ENCODE measurements at places on chromosomes 12 and 14.
A peak's percentile ranks its signal among the peaks of the same experiment; 100 is the strongest.

- DNase-seq = no peak
Measured at GRCh38 chr12:110310763-110311162, 29.7 kb downstream of the ATP2A2 start.

GRCh38 chr12:11906286-11906935 is 164.3 kb upstream of the BCL2L14 start:
- DNase-seq = peak; percentile 92

GRCh38 chr14:67814821-67815220 is 1.6 kb downstream of the ZFYVE26 start:
- no peak for DNase-seq

- DNase-seq = peak; percentile 29
Measured at GRCh38 chr12:113479590-113480335, 8.1 kb upstream of the LHX5 start.

DNA sequence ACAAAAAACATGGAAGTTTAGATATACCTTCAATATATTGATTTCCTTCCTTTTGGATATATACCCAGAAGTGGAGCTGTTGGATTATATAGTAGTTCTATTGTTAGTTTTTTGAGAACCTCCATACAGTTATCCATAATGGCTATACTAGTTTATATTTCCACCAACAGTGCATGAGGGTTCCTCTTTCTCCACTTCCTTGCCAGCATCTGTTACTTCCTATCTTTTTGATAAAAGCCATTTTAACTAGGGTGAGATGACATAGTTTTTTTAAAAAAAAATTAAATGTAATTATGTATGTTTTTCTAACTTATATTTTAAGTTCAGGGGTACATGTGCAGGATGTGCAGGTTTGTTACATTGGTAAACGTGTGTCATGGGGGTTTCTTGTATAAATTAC is 10.0 kb upstream of the SLC38A4 start:
- DNase-seq = no peak

DNA sequence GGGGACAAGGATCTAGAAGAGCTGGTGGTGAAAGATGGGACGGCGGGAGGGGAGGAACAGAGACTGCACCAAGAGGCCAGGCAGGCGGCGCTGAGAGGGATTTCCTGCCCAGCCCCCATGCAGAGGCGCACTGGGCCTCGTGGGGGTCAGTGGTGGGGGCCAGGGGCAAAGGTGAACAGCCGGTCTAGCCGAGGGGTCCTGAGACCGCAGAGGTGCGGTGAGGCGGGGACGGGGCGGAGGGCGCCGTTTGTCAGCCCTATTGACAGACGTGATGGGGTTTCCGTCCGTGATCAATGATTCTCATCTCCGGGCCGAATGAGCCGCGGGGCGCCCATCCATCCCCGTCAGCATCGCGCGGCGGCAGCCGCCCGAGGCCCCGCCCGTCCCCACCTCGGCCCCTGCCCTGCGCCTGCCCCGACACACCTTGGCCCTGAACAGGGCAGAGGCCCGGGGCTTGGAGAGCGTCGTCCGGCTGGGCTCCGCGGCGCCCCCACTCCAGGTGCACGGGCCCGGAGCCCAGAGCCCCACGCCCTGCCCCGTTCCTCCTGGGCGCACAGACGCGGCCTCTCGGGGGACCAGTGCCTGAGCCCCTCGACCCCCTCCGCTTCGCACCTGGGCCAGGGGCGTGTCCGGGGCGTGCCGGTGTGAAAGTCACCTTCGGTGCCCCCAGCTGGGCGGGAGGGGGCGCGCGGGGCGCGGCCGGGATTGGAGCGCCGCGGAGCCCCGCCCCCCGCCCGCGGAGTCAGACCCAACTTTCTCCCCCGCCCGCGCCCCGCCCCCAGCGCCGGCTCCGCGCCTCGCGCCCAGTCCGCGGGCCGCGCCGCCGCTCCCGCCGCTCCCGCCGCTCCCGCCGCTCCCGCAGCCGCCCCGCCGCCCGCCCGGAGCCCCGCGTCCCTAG is at the start of gene NXPH4:
TSS of gene NXPH4 (plus strand) at position 781 of the 898 bp plus-strand sequence. CDS start 176 bp downstream, outside the sequence.
- no peak for DNase-seq

- DNase-seq = peak; percentile 17
Measured at GRCh38 chr12:69908203-69908602, 83.2 kb downstream of the MYRFL start.

- no peak for DNase-seq
Measured at GRCh38 chr12:131982041-131982440, 32.3 kb downstream of the EP400 start.

- peak; percentile 39 for DNase-seq
Measured at GRCh38 chr12:81337886-81338285, 260.0 kb downstream of the ACSS3 start.

DNA sequence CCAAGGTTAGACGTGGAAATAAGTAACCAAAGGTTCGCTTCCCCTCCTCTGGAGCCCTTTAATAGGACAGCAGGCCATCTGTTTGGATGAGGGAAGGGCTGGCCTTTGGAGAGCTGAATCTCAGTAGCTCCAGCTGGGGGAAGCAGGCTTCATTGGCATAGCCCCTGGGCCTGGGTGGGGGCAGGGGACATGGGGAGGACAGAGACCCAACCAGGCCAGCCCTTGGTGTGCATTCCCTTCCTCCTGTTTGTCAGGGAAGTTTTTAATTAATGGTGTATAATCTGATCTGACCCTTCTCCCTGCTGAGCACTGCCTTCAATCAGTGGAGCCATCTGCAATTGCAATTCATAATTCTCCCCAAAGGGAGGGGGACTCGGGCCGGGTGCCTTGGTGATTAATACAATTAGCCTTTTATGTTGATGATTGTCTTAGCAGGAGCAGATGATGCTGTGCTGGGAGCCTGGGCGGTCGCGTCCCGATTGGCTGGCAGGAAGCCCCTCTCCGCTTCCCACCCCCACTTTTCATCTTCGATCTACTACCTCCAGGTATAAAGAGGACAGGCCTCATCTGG is 6.4 kb downstream of the AQP6 start:
- DNase-seq = no peak

DNA sequence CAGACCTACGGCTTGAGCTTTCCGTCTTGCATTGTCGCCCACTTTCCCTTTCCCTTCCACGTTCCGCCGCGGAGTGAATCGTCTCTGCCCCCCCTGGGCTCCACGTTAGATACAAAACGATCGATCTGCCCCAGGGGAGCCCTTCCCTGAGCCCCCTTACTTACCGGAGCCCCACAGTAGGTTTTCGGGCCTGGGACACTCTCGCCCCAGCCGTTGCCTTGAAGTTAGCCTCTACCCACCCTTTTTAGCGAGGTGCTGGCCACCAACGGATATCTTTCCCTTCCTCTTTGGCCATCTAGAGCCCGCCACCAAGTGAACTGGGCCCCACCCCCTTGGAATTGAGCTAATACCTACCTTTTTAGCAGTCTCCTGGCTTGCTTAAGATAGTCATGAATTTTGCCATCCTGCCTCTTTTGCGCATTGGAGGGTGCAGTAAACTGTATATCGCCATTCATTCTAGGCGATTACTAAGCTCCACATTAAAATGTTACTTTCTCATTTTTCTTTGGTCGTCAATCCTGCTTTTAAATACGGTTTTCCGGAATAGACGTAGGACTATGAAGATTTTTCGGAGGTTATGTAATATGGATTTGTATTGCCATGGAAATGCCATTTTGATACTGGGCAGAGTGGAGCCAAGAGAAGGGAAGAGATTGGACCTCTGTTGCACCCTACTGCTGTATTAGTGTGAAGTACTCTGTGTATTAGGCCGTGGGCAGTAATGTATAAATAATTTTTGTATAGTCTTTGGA is 764 bp downstream of the RBM25 start:
- peak; percentile 35 for DNase-seq

DNA sequence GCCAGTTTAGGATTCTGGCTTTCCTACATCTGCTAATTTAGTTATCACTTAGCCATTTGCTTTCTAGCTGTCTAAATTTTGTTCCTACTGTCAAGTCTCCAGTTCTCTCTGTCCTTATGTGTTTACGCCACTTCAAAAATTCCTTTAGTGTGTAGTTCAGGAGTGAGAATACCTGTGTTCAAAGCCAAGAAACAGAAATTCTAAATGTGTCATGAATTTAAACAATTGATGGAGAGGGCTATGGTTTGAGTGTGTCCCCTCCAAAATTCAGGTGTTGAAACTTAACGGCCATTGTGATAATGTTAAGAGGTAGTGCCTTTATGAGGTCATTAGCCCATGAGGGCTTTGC is 11.4 kb upstream of the CATSPERB start:
- no peak for DNase-seq

DNA sequence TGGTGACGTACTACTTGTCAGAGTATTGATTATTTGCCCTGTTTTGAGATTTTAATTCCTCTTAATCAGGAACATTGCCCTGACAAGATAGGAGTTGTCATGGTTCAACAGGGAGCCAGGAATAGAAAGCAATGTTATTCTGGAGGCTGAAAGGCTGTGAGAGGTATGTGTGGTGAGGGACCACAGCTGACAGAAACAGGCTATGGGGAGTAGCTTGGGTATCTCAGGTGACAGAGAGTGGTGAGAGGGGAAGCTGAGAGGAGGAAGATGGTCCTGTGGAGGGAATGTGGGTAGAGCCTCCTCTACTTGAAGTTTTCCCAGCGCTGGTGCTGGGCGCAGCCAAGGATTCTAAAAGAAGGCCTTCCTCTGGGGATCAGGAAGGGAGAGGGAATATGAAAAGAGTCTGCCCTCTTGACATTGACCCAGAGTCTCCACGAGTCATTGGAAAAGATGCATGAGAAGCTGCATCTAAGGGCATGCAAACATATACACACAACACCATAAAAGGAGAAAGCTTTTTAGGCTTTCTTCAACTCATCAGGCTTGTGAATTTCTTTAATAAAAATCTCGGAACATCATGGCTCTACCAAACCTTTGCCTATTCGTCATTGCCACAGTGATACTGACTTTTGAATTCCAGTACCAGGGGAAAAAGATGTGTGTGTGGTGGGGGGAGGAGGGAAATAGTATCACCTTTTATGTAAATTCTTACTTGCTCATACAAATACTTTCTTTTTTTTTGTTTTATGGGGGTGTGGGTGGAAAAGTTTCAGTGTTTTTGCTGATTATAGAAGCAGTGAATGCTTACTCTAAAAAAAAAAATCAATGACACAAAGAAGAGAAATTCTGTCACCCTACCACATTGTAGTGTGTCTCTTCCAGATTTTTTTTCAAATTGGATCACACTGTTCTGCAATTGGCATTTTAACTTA is 39.9 kb upstream of the DHRS7 start:
- DNase-seq = no peak

DNA sequence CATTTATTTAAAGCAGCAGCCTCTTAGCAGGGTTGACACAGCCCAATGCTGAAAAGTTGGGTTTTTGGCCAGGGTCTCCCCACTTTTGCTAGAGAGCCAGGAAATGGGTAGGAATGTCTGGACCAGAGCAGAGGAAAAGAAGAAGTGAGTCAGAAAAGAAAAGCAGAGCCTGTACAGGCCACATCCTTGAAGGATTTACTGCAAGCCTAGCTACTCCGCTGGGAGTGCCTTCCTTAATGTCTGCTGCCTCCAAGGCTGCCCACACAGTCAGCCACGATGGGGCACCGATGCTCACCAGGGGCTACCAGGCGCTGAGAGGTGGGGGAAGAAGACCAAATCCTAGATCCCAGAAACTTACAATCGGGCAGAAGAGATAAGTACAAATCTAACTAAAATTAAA is 139.2 kb downstream of the C12orf75 start:
- peak; percentile 43 for DNase-seq

GRCh38 chr14:100419856-100420255 is 96.7 kb downstream of the SLC25A47 start:
- DNase-seq = no peak

GRCh38 chr14:65035049-65035448 is 48.4 kb downstream of the FNTB start:
- no peak for DNase-seq

GRCh38 chr12:65362234-65363031 is 84.0 kb downstream of the MSRB3 start:
- peak; percentile 25 for DNase-seq

GRCh38 chr14:96130854-96131253 is 73.8 kb upstream of the BDKRB2 start:
- DNase-seq = no peak

DNA sequence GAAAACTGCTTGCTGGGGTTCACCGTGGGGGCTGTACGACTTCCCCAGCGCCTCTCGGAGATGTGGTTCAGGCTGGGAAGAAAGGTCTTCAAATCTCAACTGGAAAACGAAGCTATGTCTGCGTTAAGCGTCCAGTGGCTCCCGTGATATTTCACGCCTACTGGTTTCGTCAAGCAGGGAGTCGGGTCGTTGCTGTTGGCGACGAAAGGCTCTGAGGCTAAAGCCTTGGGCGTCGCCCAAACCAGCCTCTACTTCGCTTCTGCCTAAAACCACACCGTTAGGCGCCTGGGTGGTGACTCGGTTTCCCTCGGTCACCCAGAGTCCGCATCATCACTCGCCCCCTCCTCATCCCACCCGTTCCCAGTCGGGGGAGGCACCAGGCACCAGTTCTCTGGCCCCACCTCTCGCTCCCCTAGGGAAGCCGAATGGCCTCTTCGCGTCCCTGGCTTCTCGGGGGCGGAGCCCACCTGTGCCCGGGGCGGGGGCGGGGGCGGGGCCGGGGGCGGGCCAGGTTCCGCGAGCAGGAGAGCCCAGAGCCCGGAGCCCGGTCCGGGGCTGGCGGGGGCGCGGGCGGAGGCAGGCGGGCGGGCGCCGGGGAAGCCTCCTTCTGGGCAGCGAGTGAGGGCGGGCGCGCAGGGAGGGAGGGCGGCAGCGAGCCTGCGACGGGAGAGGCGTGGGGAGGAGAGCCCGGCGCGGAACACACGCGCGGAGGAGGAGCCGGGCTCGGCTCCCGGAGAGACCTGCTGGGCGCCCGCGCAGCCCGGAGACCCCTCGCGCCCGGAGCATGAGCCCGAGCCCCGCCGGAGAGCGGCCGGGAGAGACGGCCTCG is at the start of gene B4GALNT3:
TSS of gene B4GALNT3 (plus strand) at position 510 of the 829 bp plus-strand sequence. CDS start 438 bp downstream, outside the sequence.
- no peak for DNase-seq

- DNase-seq = peak; percentile 83
Measured at GRCh38 chr12:54370171-54370730, 6.0 kb upstream of the GPR84 start.

GRCh38 chr14:102878174-102878969 is 44.1 kb upstream of the AMN start:
- DNase-seq = peak; percentile 8

GRCh38 chr14:101590616-101591015 is 29.3 kb downstream of the DIO3 start:
- DNase-seq = no peak

DNA sequence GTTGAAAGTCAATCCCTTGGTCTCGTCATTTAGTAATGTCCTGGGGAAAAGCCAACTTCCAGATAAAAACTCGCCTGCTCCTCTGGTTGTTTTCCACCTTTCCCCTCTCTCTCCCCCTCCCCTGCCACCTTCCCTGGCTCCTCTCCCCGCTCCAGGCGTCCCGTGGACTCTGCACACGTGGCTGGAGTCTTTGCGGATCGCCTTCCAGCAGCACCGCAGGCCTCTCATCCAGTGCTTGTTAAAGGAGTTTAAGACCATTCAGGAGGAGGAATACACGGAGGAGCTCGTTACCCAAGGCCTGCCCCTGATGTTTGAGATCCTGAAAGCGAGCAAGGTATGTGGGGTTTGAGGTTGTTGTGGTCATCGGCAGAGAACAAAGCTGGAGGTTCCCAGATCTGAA is 65.8 kb upstream of the PWP1 start:
- DNase-seq = no peak

DNA sequence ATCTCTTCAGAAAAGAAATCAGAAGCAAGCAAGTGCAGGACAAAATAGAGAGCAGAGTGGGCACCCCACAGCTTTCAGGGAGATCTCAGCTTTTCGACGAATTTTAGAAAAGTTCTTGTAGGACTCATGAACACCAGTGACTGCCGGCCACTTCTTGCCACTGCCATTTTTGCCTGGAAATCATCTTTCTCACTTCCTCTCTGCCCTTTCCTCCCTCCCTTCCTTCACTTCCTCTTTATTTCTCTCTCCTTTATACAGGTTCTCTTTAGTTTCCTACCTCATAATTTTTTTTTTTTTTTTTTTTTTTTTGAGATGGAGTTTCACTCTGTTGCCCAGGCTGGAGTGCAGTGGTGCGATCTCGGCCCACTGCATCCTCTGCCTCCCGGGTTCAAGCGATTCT is 185.6 kb downstream of the APAF1 start:
- DNase-seq = no peak
